CD4-positive, alpha-beta T cell (primary cell): ENCODE measurements at places on chromosomes 5 and 9. TPM values are rescaled to one million over a fixed set of nuclear protein-coding genes. Genes with fewer than 3 reads are reported as not detected.
A peak's percentile ranks its signal among the peaks of the same experiment; 100 is the strongest.

DNA sequence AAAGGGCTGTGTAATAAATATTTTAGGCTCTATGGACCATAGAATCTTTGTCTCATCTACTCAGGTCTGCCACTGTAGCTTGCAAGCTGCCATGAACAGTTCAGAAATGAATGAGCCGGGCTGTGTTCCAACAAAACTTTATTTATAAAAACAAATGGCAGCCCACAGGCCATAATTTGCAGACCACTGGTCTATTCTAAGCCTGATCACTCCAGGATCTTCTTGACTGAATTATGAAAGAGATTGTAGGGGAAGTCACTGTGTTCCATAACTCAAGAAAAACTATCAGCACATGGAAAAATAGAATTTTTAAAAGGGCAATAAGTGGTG lies 11.4 kb upstream of the C1QTNF3 start:
- no peak for DNase-seq

S1PR3 gene
- 0.31 TPM for total RNA-seq

QRFP gene
- total RNA-seq: not detected

GRCh38 chr5:148653836-148654781 lies at the start of gene HTR4:
HTR4 (minus strand) TSS chr5:148654527; CDS start chr5:148637014, 17,513 bp downstream.
- no peak for DNase-seq

DNA sequence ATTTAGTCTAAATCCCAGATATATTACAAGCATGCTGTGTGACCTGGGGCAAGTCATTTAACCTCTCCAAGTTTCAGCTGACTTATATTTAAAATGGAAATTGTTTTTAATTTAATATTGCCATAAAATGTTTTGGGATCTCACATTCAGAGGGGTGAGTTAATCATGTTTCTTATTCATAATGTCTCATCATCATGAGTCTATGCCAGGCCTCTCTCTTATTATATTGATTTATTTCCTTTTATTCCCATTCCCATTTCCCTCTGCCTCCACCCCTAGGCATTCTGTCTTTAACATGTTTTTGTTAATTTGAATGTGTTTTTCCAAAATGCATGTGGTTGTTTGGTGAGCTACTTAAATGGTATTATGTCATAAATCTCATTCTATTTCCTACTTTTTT lies 39.0 kb upstream of the TTC1 start:
- no peak for DNase-seq

NNT gene
- total RNA-seq: 23.5 TPM

DNA sequence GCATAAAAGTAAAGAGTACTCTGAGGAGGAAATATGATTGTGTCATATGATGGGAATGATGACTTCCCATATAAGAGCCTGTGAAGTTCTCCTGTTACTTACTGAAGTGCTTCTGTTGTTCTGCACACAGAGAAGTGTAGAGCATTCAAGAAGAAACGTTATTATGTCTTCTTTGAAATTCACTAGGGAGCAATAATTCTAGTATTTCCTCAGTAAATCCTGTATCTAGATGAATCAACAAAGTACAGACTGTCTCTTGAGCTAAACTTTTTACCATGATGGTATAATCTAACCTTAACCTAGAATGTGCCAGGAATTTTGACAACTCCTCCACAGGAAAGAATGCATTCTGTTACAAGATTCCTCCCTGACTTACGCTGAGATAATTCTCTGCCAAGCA lies 18.9 kb upstream of the GHR start:
- DNase-seq: no peak

OR13C5 gene
- not detected for total RNA-seq

DNA sequence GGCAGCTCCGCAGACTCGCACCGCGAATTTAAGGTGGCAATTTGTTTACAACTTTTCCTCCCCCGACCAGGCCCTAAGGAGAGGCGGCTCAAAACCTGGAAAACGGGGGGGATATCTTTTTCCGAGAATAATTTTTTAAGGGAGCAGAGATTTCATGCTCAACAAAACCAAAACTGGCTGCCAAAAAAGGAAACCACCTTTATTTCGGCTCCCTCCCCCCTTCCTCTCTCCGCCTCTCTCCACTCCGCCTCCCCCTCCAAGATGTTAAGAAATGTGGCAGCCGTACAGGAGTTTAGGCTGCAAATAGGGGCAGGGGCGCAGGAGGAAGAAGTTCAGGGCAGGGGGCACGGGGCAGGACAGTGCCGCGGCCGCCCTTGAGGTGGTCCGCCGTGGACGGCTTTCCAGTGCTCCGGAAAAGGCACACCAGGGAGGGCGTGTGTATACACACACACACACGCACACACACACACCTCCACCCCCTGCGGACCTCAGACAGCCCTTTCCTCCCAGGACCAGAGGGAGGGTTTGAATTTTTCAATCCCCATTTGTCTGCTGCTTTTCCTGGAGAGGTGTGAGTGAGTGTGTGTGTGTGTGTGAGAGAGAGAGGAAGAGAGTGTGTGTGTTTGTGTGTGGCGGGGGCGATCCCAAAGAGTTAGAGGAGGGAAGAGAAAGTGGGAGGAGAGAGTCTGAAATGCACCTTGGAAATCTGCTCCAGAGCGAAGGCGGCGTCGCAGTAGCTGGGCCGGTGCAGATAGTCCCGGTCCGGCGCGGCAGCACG lies 9.1 kb downstream of the PTCH1 start:
- peak; percentile 44 for DNase-seq

DNA sequence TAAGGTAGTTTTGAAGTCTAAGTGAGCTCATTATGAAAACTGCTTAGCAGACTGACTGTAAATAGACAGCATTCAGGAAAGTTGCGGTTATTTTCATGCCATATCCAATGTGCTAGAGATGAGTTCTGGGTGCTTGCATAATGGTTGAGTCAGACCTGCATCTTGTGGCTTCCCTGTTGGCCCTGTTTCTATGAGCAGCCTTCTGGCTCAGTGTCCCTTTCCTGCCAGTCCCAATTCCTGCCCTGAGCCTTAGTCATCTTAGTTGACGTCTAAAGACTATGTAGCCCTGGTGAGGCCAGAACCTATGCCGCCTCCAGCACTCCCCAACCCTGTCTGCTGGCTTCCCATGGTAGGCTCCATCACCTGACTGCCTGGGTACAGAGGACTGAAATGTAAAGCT lies 76.3 kb upstream of the TNFSF8 start:
- DNase-seq: peak; percentile 55

DNA sequence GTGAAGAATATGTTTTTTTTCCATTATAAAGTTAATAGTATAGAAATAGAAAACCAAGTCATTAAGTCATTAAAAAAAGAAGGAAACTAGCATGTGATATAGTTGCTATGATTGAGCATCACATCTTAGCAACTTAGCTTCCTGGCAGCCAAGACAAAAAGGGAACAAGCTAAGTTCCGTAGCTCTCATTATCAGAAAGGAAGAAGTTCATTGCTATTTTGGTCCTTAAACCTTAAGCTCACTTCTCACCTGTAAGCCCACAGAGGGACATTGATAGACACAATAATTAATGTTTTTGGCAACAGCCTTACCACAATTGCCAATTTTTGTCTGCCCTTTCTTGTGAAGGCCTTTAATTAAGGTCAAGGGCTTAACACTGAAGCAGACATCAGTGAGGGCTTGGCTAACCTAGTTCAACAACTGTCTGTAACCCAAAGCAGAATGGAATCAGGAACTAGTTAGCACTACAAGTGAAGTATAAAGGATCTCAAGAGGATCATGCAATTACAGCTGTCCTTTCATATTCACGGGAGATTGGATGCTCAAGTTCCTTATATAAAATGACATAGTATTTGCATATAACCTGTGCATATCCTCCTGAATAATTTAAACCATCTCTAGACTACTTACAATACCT lies 24.0 kb upstream of the KLF4 start:
- DNase-seq: no peak

DNA sequence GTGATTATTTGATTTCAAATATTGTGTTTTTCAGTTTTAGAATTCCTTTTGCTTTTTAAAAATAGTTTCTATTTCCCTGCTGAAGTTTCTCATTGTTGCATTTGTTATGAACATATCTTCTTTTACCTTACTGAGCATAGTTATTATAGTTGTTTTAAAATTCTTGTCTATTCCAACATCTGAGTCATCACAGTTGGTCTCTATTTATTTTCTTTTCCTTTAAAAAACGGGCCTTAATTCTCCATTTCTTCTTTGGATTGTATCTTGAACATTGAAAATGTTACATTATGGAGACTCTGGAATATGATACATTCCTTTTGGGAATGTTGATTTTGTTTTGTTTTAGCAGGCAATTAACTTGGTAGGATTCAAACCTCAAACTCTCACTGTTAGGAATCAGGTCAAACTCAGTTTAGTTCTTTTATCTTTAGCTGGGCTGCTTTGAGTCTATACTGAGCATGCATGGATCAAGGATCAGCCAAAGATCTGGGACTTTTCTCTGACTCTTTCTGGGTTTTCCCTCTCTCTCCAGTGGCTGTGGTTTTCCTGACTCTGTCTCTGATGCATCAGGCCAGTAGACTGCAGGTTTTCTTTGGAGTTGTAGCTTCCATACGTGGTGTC lies 70.3 kb downstream of the TEK start:
- no peak for DNase-seq

FOXD1 gene
- not detected for total RNA-seq
